Mammary microvascular endothelial cell (primary cell): ENCODE measurements at places on chromosomes 7 and 10. TPM values are rescaled to one million over a fixed set of nuclear protein-coding genes. Genes with fewer than 3 reads are reported as not detected.

The ZNF239 gene
- total RNA-seq, result 0.44 and 1.9 TPM in 2 replicates

The NPY gene
- total RNA-seq, result not detected in 2 replicates

The PIP gene
- not detected in 2 replicates for total RNA-seq

The CTBP2 gene
- total RNA-seq, result 81.1 and 86.5 TPM in 2 replicates

The ZMIZ1 gene
- 18.1 and 34.2 TPM in 2 replicates for total RNA-seq

The DKK1 gene
- total RNA-seq, result 148 and 166 TPM in 2 replicates

The KCNH2 gene
- not detected in 2 replicates for total RNA-seq

The GPR146 gene
- total RNA-seq, result 7.8 TPM in 2 replicates

The PNLIPRP3 gene
- total RNA-seq, result not detected in 2 replicates

The FAM25G gene
- total RNA-seq, result not detected in 2 replicates

The RRP12 gene
- 33.5 and 41.9 TPM in 2 replicates for total RNA-seq
